ENCODE measurements at places on chromosomes 5 and 9. TPM values are rescaled to one million over a fixed set of nuclear protein-coding genes. Genes with fewer than 3 reads are reported as not detected.

The TCF7 gene
- 17.8 TPM for total RNA-seq

The MRPS27 gene
- total RNA-seq, result 113 TPM

The CDH6 gene
- 0.12 TPM for total RNA-seq

The IL17B gene
- total RNA-seq, result 0.81 TPM

The DMRT3 gene
- total RNA-seq, result not detected

The SPACA9 gene
- total RNA-seq, result 8.0 TPM

Measured in HCT116 (cell line).